ENCODE measurements at places on chromosomes 12 and 14. TPM values are rescaled to one million over a fixed set of nuclear protein-coding genes. Genes with fewer than 3 reads are reported as not detected.

- DNase-seq = no peak
These were observed 11.0 kb downstream of the SLCO1A2 start for GRCh38 chr12:21323736-21324135.

GRCh38 chr12:15446807-15447206 is 124.5 kb downstream of the PTPRO start:
- no peak for DNase-seq

GRCh38 chr12:40832668-40833067 is 140.4 kb downstream of the CNTN1 start:
- no peak for DNase-seq

GRCh38 chr12:98352218-98352811 is 163.1 kb upstream of the TMPO start:
- no peak for DNase-seq

GRCh38 chr14:56846970-56847930 is 37.0 kb upstream of the OTX2 start:
- no peak for DNase-seq

- DNase-seq = no peak
These were observed 485.0 kb downstream of the PRKD1 start for GRCh38 chr14:29442696-29443095.

GRCh38 chr14:78028471-78028870 is 141.7 kb upstream of the NRXN3 start:
- no peak for DNase-seq

DNA sequence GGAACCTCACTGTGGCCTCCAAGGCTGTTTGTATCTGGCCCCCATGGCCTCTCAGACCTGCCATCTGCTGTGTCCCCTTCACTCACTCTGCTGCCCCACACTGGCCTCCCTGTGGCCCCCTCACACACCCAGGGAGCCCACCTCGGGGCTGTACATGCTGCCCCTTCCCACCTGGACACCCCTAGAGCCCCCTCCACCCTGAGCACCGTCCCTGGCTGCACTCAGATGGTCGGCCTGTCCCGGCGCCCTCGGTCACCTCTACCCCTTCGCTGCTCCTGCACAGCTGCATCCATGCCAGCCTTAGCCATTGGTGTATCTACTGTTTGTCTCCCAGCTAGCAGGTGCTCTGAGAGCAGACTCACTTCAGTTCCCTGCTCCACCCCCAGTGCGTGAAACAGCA is 144.4 kb downstream of the RIMBP2 start:
- no peak for DNase-seq

DNA sequence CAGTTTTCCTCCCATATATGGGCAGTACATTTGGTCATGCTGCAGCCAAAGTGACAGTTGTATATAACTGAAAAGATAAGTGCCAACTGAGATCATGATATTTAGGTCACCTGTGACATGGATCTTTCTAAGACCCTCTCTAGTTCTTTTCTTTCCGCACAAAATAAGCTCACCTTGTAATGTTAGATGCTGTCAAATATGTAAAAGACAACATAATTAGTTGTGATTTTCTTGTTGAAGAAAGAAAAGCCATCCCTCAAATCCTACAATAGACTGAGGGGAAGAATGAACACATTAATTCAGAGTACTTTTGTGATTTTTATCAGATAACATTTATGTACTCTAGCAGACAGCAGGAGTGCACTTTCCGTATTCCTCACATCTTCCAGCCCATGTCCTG is 37.4 kb downstream of the OVCH1 start:
- DNase-seq = no peak

DNA sequence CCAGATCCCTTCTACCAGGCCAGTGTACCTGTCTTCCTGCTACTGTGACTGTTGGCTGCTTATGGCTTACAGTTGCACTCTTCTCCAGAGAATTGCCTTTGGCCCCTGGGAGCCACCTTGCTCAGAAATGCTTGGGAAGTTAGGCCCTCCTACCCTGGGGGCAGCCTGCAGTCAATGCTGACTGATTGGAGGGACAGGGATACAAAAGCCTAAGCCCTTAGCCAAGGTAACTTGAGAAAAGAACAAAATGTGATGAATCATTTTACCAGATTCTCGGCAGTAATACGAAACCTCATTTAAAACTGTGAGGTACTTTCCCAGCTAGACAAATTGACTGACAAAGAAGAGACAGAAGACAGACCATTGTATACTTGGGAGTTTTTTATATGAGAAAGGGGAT is 47.3 kb downstream of the PTCSC3 start:
- no peak for DNase-seq

DNA sequence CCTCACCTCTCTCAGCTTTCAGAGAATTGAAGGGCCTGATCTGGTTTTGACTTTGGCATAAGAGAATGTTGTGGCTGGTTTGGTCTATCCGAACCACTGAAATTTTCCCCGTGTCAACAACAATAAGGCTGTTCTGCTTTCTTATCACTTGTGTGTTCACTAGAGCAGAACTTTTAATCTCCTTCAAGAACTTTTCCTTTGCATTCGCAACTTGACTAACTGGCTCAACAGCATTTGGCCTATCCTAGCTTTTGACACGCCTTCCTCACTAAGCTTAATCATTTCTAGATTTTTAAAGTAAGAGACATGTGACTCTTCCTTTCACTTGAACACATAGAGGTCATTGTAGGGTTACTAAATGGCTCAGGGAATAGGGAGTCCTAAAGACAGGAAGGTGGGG is 25.9 kb upstream of the EDDM3A start:
- no peak for DNase-seq

DNA sequence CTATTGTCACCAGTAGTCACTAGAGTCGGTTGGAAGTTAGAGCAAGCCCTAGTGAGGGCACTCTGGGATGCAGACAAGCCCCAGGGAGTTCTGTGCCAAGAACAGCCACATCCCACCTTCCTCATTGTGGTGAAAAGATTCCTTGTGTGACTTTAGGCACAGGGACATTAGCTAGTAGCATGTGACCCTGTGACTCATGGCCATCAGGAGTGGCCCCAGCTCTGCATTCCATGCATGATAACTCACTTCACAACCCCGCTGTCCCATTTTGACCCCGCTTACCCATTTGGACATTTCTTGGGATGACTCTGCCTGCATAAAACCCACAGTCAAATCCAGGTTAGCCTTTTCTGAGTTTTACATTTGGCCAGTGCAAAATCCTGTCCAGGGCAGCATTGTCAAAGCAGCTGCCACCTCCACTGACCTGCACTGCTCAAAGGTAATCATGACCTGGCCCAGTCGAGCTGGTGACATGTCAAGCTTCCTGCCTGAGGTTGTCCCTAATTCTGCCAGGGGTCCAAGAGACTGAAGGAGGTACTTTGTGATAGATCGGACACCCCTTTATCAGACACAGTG is 430.5 kb downstream of the DPF3 start:
- DNase-seq = no peak

- no peak for DNase-seq
These were observed 21.1 kb upstream of the PPP2R5E start for GRCh38 chr14:63564318-63564717.

GRCh38 chr14:51310505-51310944 is 70.5 kb downstream of the TMX1 start:
- no peak for DNase-seq

- no peak for DNase-seq
These were observed 228.1 kb upstream of the AMIGO2 start for GRCh38 chr12:47307680-47308399.

DNA sequence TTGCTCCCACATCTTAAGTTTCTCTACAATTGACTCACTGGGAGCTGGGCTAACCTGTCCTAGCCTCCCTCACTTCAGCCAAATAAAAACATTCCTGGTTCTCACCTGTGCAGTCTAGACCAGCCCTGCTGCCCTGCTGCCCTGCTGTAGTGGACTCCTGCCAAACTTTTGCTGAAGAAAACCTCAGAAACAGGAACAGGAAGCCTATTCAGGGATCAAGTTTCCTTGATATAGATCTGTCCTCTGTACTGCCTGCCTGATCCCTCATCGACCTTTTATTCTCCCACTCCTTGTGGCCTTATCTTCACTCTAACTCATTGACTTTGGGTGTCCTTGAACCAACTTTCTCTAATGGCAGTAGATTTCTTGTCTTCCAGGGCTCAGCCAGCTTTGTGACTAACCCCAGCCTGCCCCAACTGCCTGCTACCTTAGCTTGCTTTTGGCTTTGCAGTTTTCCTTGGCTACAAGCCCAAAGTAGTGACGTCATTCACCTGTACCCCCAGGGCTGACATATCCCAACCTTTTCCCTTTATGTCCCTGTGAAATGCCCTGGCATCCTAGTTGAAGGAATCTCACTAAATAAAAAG is 234.8 kb downstream of the DUSP6 start:
- no peak for DNase-seq

DNA sequence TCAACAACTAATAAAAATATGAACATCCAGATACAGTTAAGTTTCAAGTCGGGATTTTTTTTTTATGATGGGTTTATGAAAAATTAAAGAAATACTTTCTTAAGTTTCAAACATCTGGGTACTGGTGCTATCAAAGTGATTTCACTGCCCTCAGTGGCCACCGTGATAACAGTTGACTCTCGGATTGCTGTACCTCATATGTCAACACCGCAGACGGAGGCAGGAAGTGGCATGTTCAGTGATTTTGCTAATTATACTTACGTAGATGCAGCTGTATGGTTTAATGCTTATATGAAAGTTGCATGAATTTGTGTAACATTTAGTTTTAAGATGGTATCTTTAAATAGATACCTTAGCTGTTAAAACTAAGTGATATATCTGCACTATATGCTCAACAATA is 20.8 kb upstream of the FBLN5 start:
- DNase-seq = no peak

The ACSM4 gene
- total RNA-seq = not detected

The PLA2G1B gene
- total RNA-seq = not detected

The FAM216A gene
- total RNA-seq = 3.8 TPM

The ENDOU gene
- 0.30 TPM for total RNA-seq

The RNASE1 gene
- 283 TPM for total RNA-seq

Measured in left ventricle myocardium superior (tissue), 1 donor.